ENCODE measurements at places on chromosomes 13 and 19.
A peak's percentile ranks its signal among the peaks of the same experiment; 100 is the strongest.

DNA sequence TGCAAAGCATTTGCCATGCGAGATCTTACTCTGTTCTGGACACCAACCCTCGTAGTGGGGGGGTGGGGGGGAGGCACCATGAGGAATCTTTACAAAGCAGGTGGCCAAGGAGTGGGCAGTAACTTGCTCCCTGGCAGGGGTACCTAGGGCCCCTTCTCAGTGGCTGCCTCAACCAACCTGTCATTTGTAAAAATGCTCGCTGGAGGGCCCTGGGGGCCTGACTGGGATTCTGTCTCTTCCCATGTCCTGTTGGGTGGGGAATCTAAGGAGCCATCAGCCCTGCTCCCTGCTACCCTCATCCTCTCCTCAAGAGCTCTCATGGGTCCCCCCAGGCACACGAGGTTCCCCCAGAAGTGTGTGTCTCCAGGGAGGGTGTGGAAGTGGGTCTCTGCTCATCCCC, 1.5 kb downstream of the KCNN1 start:
- H3K4me1 ChIP-seq = peaks cover 7% of the 10 kb centered on the region
- no peak for DNase-seq
- no peak overlapping the region for H3K27ac ChIP-seq
- no peaks in the 10 kb centered on the region for H3K36me3 ChIP-seq
- H3K4me3 ChIP-seq = no peak overlapping the region

- peaks cover 6% of the 10 kb centered on the region for H3K4me1 ChIP-seq
- no peak for DNase-seq
- no peaks in the 10 kb centered on the region for H3K27me3 ChIP-seq
- H3K4me3 ChIP-seq = no peak overlapping the region
Measured at GRCh38 chr19:3771000-3771905, 775 bp downstream of the RAX2 start.

DNA sequence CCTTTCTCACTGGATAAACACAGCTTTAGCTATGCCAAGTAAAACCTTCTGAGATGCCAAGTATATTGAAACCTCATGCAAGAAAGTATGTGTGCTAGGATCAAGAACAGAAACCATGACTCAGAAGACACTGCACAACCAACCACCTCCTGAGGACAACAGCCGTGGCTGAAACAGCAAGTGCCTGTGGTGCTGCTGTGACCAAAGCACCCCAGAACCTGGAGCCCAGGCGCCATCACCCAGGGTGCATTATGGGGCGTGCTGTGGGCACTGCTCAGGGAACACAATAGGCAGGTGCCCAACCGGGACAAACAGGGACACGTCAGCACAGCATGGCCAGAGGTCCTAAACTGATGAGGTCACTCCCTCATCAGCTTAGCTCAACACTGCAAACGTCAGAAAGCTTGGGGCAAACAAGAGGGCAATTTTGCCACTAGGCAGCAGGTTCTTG, 101.3 kb upstream of the SLC15A1 start:
- peak; percentile 86 for DNase-seq
- no peaks in the 10 kb centered on the region for H3K27me3 ChIP-seq
- peaks cover 16% of the 10 kb centered on the region for H3K4me1 ChIP-seq
- H3K4me3 ChIP-seq = no peak overlapping the region

DNA sequence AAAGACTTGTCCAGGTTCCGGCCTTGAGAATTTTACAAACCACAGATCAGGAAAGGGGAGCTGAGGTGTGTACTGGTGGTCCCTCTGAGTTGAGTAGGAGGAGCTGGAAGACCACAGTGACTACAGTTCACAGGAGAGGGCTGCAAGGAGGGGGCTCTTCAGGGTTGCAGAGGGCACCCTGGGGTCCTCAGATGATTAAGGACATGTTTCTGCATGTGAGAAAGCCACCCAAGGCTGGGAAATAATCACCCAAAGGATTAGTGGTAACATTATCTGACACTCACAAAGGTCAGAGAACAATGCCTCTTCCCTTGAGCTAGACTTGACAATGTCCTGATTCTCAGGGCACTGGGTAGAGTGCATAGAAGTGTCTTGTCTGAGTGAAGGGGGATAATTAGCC, 540.4 kb downstream of the IRS2 start:
- DNase-seq = no peak
- H3K4me3 ChIP-seq = no peak overlapping the region
- peaks cover 1% of the 10 kb centered on the region for H3K27me3 ChIP-seq
- no peaks in the 10 kb centered on the region for H3K36me3 ChIP-seq

- peaks cover 6% of the 10 kb centered on the region for H3K4me1 ChIP-seq
- no peak for DNase-seq
- no peak overlapping the region for H3K4me3 ChIP-seq
- peaks cover 97% of the 10 kb centered on the region for H3K36me3 ChIP-seq
- H3K27ac ChIP-seq = no peak overlapping the region
Measured at GRCh38 chr19:57290970-57291369, 10.7 kb downstream of the ZNF460 start.
